NCI-H460 (cell line): ENCODE measurements at places on chromosomes 12 and 14. TPM values are rescaled to one million over a fixed set of nuclear protein-coding genes. Genes with fewer than 3 reads are reported as not detected.

DNA sequence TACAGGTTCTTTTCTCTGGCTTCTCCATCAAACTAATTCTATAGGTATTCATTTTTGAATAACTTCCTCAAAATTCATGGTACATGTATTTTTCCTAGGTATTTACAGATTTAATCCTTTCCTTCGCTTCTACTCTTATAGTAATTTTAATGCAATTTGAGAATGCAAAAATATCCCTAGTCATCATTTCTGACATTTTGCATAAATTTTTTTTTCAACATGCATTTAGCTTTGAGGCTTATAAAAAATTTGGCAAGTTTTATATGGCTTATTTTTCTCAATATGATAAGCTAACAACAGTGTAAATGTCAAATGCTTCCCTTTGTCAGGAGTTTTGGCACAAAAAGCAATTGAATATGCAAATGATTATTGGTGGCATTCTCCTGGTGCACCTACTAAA is 872.6 kb downstream of the FLRT2 start:
- no peak for DNase-seq

DNA sequence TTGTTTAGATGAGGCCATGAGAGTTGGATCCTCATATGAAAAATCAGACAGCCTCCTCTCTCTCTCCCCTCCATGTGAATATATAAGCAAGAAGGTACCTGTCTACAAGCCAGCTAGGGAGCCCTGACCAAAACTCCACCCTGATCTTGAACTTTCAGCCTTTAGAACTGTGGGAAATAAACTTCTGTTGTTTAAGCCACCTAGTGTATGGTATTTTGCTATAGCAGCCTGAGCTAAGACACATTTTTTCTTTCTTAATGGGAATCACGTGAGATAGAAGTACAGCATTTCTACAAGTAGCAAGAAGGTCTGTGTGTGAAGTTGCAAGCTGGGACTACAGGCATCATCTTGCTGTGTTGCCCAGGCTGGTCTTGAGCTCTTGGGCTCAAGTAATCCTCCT is 16.3 kb upstream of the ABHD12B start:
- DNase-seq, result no peak

Gene CLEC14A
- total RNA-seq, result not detected in 2 replicates

DNA sequence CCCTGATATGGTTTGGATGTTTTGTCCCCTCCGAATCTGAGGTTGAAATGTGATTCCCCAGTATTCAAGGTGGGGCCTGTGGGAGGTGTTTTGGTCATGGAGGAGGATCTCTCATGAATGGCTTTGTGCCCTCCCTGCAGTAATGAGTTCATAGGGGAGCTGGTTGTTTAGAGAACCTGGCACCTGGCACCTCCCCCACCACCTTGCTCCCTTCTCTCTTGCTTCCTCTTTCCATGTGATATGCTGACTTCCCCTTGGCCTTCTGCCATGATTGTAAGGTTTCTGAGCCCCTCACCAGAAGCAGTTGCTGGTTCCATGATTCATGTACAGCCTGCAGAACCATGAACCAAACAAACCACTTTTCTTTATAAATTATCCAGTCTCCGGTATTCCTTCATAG is 32.6 kb downstream of the CD163L1 start:
- DNase-seq, result no peak
